ENCODE measurements at places on chromosomes 7 and 10. TPM values are rescaled to one million over a fixed set of nuclear protein-coding genes. Genes with fewer than 3 reads are reported as not detected.

HECW1 gene
- total RNA-seq: 15.3 TPM

GPR37 gene
- 0.73 TPM for total RNA-seq

INMT gene
- 0.03 TPM for total RNA-seq

NKX1-2 gene
- total RNA-seq: 0.05 TPM

TECPR1 gene
- total RNA-seq: 7.8 TPM

TRIM50 gene
- total RNA-seq: not detected

MYOZ1 gene
- total RNA-seq: not detected

HDAC9 gene
- total RNA-seq: 0.17 TPM

IL2RA gene
- not detected for total RNA-seq
